ENCODE measurements at places on chromosomes 7 and 10. TPM values are rescaled to one million over a fixed set of nuclear protein-coding genes. Genes with fewer than 3 reads are reported as not detected.

DNA sequence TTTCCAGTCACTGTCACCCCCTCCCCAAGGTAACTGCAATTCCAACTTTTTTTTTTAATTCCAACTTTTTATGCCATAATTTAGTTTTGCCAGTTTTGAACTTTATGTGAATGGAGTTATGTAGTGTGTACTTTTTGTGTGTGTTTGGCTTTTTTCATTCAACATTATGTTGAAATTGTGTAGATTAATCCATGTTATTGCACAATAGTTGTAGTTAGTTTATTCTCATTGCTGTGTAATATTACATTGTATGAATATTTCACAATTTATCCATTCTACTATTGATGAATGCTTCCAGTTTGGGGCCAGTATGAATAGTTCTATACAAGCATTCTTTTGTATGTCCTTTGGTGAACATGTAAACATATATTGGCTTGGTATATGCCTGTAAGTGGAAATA lies 32.5 kb downstream of the MXI1 start:
- no peak for DNase-seq

- no peak for DNase-seq
These were observed 25.2 kb downstream of the VCL start for GRCh38 chr10:74022926-74023629.

GRCh38 chr7:133850497-133851280 lies 276.5 kb upstream of the LRGUK start:
- DNase-seq = no peak

GRCh38 chr7:31151849-31152248 lies 99.7 kb downstream of the ADCYAP1R1 start:
- no peak for DNase-seq

DNA sequence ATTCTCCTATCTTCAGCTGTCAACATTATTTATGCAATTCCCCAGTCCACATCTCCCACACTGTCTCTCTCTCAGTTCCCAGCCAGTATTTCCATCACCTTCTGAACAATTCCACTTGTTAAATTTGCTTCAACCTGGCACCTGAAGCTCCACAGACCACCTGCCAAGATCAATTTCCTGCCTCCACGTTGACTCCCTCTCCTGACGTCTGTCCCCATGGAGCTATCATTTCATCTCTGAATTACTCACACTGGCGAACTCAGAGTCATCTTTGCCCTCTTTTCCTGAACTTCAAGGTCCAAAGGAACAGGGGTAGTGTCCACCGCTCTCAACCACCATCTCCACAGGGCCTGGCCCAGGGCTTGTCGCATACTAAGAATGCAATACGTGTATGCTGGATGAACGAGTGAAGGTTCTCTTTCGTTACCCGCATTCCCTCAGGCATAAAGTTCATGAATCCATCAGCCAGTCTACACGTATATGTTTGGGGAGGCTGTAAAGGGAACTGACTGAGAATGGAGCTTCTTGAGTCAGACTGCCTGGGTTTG lies 183.3 kb downstream of the JCAD start:
- DNase-seq = no peak

Gene CYP3A4
- total RNA-seq = not detected
